Stimulated activated CD8-positive, alpha-beta memory T cell treated with anti-CD3 and anti-CD28 coated beads, Interleukin-2, amount 100 ng/mL, for 1 hour (primary cell): ENCODE measurements at places on chromosomes 3 and 15.

DNA sequence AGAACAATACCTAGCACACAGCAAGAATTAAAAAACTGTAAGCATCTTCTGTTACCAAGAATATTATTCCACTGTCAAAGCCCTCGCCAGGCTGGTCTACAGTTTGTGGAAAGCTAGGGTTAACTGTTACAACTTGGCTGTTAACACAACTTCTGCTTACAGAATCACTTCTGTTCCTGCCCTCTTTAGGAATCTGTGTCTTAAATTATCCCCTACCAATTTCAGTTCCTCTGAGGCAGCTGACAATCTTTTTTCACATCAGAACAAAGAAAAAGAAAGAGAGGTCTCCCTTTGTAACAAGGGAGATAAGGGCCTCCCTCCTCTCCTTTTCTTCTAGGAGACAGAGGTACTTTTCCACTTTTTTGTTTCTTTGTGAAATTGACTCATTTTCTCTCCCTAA, 188.9 kb downstream of the FMN1 start:
- DNase-seq, result no peak

GRCh38 chr3:197597335-197597734, 41.6 kb upstream of the BDH1 start:
- DNase-seq, result no peak

DNA sequence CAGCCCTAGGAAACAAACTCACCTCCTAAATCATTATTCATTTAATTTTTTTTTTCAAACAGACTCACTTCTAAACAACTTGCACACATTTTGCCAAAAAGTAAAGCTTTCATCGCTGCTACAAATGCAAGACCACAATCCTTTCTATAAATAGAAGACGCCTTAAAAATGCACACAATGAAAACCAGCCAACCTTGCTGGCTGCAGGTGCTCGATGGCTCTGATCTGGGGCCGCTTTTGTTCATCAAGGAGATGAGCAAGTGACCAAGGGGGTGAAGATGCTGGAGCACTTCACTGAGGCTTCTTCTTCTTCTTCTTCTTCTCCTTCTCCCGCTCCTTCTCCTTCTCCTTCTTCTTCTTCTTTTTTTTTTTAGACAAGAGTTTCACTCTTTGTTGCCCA, 12.7 kb upstream of the SLC6A6 start:
- no peak for DNase-seq

DNA sequence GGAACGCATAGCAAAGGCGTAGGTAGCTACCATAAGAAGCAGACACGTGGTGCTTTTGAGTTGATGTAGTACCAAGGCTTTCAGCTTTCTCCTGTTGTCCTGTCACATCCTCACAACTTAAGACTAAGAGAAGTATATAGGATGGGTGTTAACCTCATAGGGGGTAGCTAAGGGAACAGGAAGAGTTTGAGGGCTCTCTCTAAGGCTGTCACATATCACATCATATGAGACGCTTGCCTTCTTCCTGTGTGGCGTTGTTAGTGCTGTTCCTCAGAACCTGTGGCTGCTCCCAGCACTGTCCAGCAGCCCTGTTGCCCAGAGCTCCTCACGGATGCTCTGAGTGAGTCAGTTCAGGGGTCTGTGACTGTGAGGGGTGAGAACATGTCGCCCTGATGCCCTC, 14.7 kb downstream of the DHX30 start:
- DNase-seq, result no peak

DNA sequence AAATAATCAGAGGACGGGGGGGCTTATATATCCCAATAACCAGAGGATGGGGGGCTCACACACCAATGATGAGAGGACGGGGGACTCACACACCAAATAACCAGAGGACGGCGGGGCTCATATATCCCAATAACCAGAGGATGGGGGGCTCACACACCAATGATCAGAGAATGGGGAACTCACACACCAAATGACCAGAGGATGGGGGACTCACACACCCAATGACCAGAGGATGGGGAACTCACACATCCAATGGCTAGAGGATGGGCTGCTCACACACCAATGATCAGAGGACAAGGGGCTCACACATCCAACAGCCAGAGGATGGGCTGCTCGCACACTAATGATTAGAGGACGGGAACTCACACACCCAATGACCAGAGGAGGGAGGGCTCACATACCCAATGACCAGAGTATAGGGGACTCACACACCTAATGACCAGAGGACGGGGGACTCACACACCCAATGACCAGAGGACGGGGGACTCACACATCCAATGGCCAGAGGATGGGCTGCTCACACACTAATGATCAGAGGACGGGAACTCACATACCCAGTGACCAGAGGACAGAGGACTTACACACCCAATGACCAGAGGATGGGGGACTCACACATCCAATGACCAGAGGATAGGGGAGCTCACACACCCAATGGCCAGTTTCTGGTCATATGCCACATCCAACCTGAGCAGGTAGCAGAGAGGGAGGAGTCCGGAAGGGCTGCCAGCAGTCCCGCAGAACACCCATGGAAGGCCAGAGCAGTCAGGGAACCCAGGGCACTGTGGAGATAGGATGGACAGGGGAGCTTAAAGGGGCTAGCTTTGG, 10.6 kb downstream of the RAB6B start:
- DNase-seq, result no peak
